ENCODE measurements at places on chromosomes 13 and 19. TPM values are rescaled to one million over a fixed set of nuclear protein-coding genes. Genes with fewer than 3 reads are reported as not detected.

Gene CCDC194
- not detected for total RNA-seq

Gene CD177
- total RNA-seq = not detected

Gene FCHO1
- 0.56 TPM for total RNA-seq

Gene TPGS1
- 24.3 TPM for total RNA-seq

Gene CEACAM5
- not detected for total RNA-seq

Gene ZNF724
- 3.2 TPM for total RNA-seq

Gene SHISA7
- total RNA-seq = not detected

Gene KIR2DL1
- not detected for total RNA-seq

Gene ACER1
- total RNA-seq = not detected

Gene CACNG8
- total RNA-seq = not detected

GRCh38 chr13:90430127-90430526, 917.4 kb upstream of the MIR17HG start:
- peaks cover 2% of the 10 kb centered on the region for H3K4me1 ChIP-seq
- H3K36me3 ChIP-seq = no peaks in the 10 kb centered on the region
- no peak overlapping the region for H3K27ac ChIP-seq
- no peak overlapping the region for H3K4me3 ChIP-seq
- no peaks in the 10 kb centered on the region for H3K27me3 ChIP-seq

DNA sequence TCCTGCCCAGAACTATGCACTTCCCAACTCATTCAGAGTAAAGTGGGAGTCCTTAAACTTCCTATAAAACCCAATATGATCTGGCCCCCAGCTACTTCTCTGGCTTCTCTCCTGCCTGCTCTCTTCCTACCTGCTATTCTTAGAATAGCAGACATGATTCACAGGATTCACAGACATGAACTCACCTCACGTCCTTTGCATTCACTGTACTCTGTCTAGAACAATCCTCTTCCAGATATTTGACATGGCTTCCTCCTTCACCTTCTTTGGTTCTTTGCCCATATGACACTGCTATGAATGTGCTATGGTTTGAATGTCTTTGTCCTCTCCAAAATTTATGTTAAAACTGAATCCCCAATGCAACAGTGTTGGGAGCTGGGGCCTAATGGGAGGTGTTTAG, 154.9 kb downstream of the UGGT2 start:
- peaks cover 13% of the 10 kb centered on the region for H3K36me3 ChIP-seq
- DNase-seq = no peak
- no peaks in the 10 kb centered on the region for H3K27me3 ChIP-seq
- H3K4me1 ChIP-seq = peaks cover 6% of the 10 kb centered on the region

DNA sequence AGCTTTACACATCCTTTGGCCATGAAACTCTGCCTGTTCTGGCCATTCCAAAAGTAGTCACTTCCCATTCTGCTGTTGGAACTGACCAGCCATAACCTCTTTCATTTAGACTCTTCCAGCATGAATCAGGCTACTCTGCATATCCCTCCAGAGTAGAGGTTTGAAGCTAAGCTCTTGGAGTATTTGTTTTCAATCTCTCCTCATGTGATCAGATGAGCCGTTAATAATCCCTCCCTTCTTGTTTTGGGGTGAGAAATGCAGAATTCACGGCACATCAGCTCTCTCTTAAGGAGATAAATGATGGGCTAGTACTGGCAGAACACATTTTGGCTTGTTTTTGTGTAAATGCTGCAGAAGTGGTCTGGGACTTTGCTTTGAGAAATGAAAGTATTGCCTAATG, 519.9 kb downstream of the PCDH17 start:
- H3K4me3 ChIP-seq = no peak overlapping the region
- no peak for DNase-seq
- H3K27me3 ChIP-seq = no peaks in the 10 kb centered on the region
- H3K27ac ChIP-seq = no peak overlapping the region

DNA sequence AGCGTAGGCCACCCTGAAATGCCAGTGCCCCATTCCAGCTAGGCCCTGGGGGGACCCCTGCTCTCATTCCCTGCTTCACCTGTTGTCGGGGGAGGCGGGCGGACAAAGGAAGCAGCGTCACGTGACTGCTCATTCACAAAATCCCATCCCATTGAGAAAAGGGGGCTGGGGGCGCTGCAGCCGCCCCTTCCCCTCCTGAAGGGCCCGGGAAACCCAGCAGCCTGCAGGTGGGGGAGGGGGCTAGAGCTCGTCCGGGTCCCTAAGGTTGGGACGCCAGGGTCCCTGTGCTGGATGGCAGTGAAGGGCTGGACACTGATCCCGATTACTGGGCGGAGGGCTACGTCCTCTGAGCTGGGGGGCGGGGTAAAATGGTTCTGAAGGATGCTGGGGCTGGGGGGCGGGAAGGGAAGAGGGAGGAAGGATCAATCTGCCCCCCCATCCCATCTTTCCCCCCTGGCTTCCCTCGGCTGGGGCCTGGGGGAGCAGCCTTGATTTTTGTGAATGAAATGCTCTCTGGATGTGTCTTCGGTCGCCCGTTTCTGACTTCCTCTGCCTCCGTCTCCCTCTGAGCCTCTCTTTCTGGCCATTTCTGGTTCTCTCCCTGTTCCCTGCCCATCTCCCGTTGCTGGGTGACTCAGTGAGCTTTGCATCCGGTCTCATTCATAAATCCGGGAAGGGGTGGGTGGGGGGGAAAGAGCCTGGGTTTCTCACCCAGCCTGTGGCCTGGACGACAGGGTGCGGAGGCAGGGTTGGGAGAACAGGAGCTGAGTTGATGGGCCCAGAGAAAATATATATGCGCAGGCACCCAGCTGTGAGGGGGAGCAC, 816 bp downstream of the SPRED3 start:
- H3K4me3 ChIP-seq = peak overlapping the region; percentile 74
- H3K36me3 ChIP-seq = peaks cover 9% of the 10 kb centered on the region
- DNase-seq = no peak

DNA sequence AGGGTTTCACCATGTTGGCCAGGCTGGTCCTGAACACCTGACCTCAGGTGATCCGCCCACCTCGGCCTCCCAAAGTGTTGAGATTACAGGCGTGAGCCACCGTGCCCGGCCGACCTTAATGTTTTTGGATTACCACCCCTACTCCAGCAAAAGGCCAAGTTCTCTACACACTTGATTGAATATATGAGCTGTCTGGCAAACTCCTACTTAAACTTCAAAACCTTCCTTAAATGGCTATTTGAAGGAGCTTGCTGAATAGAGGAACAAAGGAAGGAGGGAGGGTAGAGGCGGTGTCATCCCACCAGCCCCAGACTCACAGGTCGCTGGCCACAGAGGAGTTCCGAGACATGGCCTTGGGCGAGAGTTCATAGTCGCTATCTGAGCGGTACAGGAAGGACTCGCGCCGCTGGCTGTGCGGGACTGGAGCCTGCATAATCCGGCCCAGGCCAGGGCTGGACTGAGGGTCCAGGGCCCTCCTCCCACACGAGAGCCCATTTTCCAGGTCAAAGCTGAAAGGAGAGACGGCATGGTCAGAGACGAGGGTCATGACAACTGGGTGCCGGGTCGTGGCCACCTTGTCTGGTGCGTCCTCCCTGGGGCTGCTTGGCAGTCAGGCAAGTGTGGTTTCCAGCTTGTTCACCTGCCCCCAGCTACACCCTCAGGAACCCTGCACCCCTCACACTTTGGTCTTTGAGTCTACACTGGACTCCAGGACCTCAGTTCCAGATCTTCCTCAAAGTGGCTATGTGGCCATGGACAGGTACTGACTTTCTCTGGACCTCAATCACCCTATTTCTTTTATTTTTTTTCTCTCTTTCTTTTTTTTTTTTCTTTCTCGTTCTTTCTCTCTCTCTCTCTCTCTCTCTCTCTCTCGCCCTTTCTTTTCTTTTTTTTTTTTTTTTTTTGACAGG, 4.2 kb downstream of the PDE4C start:
- no peak overlapping the region for H3K27ac ChIP-seq
- peaks cover 11% of the 10 kb centered on the region for H3K27me3 ChIP-seq
- H3K36me3 ChIP-seq = no peaks in the 10 kb centered on the region
- no peak for DNase-seq

DNA sequence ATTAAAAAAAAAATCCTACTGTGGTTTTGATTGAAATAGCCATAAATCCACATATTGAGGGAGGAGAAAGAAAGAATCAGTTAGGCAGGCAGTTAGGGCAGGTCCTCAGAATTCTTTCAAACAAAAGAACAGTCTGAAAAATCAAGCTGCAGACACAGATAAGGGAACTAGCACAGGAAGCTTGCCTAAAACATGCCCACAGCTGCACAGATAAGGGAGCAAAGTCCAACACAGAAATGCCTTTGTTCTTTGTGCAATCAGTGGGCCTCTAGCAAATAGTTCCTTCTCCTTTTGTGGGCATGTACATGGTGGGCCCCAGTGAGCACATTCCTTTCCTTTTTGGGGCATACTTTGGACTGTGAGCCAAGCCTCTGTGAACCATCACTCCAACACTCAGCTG, 42.7 kb downstream of the UTP14C start:
- no peaks in the 10 kb centered on the region for H3K36me3 ChIP-seq
- no peaks in the 10 kb centered on the region for H3K4me1 ChIP-seq
- peaks cover 2% of the 10 kb centered on the region for H3K27me3 ChIP-seq

DNA sequence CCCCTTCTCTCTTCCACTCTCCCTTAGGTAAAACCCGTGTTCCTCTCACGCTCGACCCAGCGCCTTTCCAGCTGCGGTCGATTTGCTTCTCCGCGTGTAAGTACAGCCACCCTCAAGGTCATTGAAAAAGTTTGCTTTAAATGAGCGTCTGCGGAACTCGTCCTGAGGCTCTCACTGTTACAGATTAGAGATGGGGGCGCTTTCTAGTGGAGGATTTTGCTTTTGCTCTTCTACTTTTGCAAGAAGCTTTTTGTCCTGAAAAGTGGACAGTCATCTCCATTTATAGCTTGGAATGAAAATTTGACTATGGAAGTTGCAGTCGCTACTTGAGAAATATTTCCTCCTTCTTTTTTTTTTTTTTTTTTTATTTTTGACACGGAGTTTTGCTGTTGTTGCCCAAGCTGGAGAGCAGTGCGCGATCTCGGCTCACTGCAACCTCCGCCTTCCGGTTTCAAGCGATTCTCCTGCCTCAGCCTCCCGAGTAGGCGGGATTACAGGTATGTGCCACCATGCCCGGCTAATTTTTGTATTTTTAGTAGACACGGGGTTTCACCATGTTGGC, 595 bp upstream of the RAB20 start:
- no peaks in the 10 kb centered on the region for H3K27me3 ChIP-seq
- H3K27ac ChIP-seq = peak overlapping the region; percentile 85
- H3K4me3 ChIP-seq = peak overlapping the region; percentile 96
- peaks cover 4% of the 10 kb centered on the region for H3K36me3 ChIP-seq
- DNase-seq = no peak

Data from osteocyte (in vitro differentiated cells).